ENCODE measurements at places on chromosomes 3 and 15.

GRCh38 chr3:21744793-21745192, 6.2 kb downstream of the ZNF385D start:
- no peak for DNase-seq

DNA sequence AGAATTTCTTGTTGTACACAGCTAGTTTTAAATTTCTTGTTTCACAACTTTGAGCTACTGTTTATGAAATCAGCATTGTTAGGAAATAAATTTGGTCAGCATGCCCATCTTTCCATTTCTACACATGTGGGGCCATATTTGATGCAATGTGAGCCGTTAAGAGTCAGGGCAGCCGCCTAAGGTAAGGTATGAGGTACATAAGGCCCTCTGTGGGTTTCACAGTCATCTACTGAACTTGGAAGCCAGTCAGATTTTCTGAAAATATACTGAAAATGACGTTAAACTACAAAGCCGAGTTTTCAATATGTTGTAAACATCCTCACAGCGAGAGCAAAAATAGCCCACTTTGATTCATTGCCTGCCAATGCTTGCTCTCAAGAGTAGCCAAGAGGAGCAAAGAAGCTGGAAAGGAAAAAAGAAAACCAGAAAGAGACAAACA, 94.7 kb upstream of the PDZRN3 start:
- DNase-seq, result no peak

DNA sequence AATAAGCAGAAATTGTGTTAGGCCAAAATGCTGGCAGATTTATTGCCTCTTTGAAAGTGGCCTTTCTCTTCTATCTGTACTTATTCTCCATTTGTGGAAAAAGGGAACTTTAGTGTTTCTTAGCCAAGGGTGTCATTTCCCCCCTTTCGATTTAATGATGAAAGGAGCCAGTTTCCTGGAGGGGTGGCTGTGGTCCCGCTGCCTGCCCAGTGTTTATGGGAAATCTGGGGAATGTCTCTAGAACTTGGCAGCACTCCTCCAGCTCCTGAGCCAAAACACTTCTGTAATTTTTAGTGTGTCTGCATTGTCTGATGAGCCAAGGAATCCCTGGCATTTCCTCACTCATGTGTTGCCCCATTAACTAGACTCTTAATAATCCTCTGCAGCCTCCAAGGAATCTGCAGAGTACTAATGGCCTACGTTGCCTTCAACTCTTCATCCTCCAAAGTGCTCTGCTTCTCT, 448.8 kb downstream of the GRM7 start:
- no peak for DNase-seq

DNA sequence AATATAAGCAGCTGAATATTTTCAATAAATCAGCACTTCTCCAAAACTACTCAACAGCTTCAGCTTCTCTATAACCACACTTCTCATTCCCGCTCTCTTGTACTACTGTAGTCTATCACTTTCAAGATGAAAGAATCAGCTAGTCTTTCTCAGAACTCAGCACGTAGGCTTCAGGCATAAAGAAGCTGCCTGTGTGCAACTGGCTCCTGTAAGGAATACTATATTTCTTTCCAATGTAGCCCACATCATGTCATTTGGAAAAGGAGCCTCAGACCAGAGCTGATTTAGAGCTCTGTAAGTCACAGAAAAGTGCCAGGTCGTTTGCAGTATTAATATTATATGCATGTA, 62.3 kb downstream of the FMN1 start:
- peak; percentile 32 for DNase-seq

- DNase-seq, result no peak
Observed at GRCh38 chr3:196127308-196128040, 45.6 kb upstream of the TFRC start.
